Pancreas (tissue), 10 donors: ENCODE measurements at places on chromosomes 5 and 9. TPM values are rescaled to one million over a fixed set of nuclear protein-coding genes. Genes with fewer than 3 reads are reported as not detected.

Gene ENG
- 9.7 TPM for total RNA-seq

Gene SPATA31C1
- not detected for total RNA-seq

Gene HRCT1
- total RNA-seq = 1.1 TPM

DNA sequence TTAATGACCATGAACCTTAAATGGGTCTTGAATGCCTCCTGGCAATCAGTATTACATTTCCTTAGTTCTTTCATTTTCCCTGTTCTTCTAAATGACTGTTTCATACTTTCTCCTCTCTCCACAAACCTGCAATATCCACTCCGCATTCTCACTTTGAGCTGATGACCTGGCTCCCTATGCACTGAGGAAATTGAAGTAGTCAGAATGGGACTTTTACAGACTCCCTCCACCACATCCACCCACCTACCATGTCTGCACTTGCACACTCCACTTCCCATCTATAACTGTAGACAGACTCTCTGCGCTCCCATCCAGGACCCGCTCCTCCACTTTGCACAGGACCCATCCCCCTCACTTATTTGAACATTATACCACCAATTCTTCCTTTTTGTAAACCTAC is 36.2 kb upstream of the GZMA start:
- DNase-seq = no peak

DNA sequence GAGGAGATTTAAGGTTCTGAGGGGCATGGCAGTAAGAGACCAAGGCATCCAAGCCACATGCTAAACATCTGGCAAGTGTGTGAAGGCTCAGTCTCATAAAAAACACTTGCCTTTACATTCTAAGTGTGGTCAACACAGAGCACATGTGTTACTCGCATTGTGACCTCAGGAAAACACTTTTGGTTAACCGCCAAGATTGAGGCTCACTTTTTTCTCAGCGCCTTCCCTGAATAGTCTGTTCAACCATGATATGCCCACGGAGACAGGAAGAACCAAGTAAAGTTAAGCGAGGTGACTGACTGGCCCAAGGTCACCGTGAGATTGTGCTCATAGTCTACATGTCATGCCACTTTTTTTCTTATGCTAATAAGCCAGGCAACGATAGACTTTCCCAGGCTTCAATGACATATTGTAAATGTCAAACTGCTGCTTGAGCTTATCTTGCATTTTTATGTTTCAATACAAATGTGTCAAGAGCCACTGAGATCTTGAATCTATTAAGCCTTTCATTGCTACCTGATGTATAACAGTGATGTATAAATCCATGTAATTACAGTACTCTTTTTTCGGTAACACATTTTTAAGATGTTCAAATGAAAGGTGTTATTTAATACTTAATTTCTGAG is 21.1 kb upstream of the IL9 start:
- no peak for DNase-seq

DNA sequence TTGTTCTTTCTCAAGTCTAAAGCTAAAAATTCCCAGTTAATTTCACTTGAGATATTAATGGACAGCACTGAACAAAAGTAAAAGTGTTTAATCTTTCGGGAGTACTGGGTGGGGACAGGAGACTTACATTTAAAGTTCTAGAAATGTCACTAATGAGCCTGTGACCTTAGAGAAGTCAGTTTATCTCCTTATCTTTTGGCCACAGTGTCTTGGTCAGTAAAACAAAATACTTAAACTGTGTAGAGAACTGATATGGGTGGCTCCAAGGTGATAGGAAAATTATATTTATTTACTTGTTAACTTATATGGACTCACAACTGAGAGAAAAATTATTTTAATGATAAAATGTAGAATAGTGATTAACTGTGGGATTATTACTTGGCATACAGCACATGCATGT is 8.9 kb downstream of the IPO11 start:
- no peak for DNase-seq

Gene C8G
- 1.2 TPM for total RNA-seq

GRCh38 chr5:170626507-170627150 is 122.8 kb downstream of the KCNIP1 start:
- no peak for DNase-seq

DNA sequence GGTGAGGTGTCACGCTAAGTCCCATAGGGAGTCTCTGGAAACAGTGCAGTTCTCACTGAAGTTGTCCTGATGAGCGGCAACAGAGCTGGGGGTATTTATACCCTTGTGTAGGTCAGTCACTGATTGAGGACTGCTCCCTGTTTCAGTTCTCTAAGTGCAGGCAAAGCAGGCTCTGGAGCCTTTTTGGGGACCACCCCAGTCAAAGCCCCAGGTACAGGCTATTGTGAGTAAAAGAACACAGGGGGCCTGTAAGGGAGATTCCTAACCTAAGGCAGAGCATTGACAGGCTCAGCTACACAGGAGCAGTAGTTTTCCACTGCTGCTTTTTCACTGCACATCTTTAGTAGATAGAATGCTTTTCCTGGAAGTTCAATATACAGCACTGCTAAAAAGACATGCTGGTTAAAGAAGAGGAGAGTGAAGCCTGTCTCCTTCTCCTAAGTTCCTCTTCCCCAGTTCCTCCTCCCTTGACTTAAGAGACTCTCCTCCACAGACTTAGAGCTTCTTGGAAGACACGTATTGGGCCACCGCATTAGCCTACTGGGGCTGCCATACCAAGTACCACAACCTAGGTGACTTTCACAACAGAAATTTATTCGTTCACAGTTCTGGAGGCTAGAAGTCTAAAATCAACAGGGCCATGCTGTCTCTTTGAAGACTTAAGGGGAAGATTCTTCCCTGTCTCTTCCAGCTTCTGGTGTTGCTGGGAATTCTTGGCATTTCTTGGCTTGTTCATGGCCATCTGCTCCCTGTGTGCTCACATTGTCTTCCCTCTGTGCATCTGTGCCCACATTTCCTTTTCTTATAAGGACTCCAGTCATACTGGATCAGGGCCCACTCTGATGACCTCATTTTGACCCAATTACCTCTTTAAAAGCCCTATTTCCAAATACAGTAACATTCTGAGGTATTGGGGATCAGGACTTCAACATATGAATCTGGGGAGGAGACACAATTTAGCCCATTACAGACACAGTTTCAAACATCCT is 221.0 kb downstream of the ESM1 start:
- no peak for DNase-seq

- DNase-seq = no peak
These were observed 31.1 kb downstream of the ATP6V0E1 start for GRCh38 chr5:173014671-173015070.
